ENCODE measurements at places on chromosomes 5 and 9. TPM values are rescaled to one million over a fixed set of nuclear protein-coding genes. Genes with fewer than 3 reads are reported as not detected.

GRCh38 chr5:111066261-111066938 is 5.1 kb upstream of the TSLP start:
- DNase-seq, result peak; percentile 30

GRCh38 chr5:92468295-92468694 is 1085.2 kb upstream of the ARRDC3 start:
- DNase-seq, result no peak

Gene INSL6
- not detected for total RNA-seq

Gene ARHGEF37
- total RNA-seq, result 2.6 TPM

GRCh38 chr5:132087176-132087575 is 13.6 kb downstream of the CSF2 start:
- no peak for DNase-seq

Gene MAN1B1
- 50.8 TPM for total RNA-seq

- no peak for DNase-seq
These were observed 590.7 kb downstream of the RAB3C start for GRCh38 chr5:59173578-59173977.

GRCh38 chr9:121727295-121728020 is 76.0 kb downstream of the DAB2IP start:
- peak; percentile 41 for DNase-seq

DNA sequence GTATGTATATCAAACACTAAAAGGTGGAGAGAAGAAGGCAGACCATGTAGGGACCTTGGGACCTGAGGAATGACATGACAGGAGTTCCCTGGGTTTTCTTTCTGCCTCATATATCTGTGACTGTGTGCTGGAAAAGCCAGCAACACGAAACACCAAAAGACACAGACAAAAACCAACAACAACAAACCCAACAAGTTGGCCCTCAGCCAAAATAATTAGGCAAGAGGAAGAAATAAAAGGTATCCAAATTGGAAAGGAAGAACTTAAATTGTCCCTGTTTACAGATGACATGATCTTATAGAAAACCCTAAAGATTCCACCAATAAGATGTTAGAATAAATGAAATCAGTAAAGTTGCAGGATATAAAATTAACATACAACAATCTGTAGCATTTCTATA is 21.7 kb downstream of the ABO start:
- DNase-seq, result no peak

DNA sequence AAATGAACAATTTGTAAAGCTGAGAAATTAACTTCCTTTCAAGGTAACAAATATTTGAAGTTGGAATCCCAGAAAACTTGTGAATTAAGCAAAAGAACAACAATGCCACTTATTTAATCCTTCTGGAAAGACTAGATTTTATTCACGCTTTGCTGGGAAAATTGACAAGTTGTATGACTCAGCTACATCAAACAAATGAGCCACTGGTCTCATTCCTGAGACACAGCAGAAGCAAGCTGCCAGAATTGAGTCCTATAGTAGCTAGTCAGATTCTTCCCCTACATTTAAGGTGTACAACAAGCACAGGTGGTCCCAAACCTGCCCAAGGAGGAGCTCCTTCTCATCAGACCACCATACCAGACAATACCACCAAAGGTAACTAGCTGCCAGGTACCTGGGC is 280.7 kb downstream of the SPOCK1 start:
- peak; percentile 78 for DNase-seq

DNA sequence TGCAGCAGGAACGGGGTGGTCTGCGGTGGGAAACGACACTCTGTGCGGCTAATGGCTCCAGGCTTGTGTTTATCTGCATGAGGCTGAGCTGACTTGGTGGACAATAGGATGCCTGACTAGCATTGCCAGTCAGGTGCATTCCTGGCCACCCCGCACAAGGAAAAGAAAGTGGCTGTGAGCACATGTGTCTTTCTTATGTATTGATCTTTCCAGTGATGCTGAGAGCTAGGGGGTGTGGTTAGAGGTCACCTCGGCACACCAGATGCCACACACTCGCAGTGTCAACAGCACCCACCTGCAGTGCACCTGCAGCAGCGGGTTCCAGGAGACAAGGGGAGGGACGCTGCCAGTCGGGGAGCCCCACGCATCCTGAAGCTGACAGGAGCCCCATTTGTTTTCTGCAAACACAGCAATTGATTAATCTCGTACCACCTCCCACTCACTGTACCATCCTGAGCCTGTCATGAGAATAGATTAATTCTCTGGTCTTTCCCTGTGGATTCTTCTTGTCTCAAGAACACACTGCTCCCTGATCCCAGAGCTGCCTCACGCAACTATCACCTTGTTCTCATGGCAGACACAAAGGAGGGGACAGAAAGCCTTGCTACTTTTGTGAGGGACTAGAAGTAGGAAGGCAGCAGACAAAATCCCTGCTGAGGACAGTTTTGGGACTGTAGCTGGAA is 251.7 kb upstream of the WWC1 start:
- no peak for DNase-seq

Gene SCGB3A2
- not detected for total RNA-seq

DNA sequence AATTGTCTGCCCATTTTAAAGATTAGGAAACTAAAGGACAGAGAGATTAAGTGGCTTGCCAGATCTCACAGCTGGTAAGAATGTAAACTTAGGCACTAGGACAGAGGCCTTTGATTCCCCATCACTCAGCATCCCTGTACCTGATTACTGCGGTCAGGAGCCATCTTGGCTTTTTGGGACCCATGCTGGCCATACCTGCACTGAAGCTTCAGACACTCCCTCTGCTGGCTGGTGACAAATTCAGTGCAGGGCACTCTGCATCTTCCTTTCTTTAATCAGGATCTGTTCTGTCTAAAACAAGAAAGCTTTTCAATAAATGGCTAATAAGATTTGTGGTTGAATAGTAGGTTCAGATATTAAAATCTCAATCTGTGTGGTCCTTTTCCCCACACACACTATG is 215.5 kb upstream of the RORB start:
- DNase-seq, result no peak

- DNase-seq, result peak; percentile 35
These were observed 72.7 kb upstream of the IER5L start for GRCh38 chr9:129250786-129251185.

DNA sequence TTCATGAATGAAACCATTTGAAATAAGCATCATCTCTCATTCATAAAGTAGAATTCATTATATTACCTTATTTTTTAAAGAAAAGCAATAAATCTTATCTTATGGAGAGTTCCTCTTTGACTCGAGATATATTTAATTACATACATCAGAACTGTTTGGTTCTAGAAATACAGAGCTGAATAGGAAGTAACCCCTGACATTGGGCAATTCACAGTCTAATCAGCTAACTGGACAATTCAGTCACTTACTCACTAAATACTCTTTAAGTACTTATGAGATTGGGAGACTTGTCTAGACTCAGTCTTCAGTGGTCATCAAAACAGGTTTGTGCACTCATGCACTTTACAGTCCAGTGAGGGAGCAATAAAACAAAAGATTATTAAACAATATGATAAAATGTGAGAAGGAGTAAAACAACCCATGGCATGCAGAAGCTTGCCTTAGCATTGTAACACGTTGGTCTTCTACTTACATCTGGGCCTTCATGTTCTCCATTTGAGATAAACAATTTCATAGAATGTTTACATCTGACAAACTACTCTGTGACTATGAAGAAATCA is 11.5 kb upstream of the FBXO38 start:
- no peak for DNase-seq

DNA sequence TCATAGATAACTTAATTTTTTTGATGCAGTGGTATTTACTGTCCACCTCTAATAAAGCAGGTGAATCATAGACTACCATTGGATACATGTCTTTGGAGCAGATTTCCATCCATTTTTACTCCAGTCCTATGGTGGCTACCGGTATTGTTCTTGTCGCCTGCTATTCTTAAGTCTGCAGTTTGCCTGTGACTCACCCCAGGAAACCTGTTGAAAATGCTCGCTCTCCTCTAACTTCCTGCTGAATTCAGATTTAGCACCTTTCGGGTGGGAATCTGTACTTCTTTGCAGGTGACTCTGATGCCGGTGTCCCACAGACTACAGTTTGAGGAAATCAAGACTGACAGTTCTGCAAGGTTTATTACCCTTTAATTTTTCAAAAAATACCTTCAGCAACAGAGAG is 58.8 kb upstream of the DHFR start:
- no peak for DNase-seq

DNA sequence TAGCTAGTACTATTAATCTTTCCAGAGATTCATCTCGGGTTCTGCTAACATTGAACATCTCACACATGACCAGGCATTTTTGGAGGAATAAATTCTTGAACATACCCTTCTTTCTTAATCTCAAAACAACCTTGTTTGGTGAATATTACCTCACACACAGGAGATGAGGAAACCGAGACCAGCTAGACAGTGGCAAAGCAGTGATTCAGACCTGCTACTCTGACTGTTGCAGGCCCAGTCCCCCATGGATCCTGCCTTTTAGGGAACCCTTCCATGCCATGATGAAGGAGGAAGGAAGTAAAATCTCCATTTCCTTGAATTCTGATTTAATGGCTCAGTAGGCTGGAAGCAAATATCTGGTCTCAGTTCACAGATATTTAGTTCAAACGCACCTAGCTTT is 2.6 kb downstream of the PCSK5 start:
- DNase-seq, result no peak

- DNase-seq, result no peak
These were observed 178.7 kb downstream of the PPP2R2B start for GRCh38 chr5:146699664-146700418.

DNA sequence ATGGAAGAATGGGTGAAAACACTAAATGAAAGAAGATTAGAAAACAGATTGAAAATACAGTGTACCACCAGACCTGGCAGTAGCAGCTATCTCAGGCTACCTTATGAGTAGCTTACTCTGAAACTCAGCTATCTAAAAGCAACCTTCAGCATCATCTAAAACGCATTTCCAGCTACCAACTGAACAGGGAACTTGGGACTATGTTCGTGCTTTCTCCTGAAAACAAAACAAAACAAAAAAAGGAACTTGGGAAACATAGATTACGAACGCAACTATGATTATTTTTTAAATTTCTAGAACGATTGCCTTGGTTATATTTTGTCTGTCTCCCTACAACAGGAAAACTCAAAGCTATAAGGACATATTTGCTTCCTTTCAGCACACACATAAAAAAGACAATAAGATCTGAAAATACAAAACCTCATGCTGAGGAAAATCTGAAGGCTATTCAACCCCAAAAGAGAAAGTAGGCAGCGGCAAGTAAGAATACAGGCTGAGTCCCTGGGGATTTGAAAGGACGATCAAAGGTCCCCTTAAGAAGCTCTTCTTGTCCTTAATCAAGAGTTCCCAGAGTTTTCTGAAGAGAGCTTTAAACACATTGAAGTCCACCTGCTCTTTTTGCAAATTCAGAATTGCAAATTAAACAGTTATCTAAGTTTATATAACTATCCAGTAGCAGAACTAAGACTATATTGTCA is 53.4 kb downstream of the OR2K2 start:
- DNase-seq, result no peak

DNA sequence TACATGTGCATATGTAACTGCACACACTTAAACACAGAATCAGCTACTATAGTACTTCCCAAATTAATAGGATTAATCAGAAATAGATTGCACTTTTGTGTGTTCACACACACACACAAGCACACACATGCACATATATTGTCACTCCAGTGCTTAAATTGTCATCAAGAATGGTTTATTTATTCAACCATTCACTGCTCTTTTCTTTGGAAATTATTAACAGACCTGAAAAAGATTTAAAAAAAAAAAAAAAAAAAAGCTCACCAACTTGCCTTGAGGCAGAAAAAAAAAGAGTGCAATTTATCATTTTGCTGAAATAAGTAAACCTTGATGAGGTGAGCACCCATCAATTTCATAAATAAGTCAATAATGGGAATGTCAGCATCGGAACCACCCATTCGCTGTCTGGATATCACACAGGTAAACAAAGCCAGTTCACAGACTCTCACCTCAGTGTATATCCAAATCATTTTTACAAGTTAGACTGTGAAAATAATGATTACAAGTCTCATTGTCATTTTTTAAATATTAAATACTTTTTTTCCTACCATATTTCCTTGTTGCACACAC is 562.8 kb downstream of the BNC2 start:
- no peak for DNase-seq

Gene MPDZ
- total RNA-seq, result 41.0 TPM

- no peak for DNase-seq
These were observed 41.9 kb downstream of the NIM1K start for GRCh38 chr5:43233946-43234345.

DNA sequence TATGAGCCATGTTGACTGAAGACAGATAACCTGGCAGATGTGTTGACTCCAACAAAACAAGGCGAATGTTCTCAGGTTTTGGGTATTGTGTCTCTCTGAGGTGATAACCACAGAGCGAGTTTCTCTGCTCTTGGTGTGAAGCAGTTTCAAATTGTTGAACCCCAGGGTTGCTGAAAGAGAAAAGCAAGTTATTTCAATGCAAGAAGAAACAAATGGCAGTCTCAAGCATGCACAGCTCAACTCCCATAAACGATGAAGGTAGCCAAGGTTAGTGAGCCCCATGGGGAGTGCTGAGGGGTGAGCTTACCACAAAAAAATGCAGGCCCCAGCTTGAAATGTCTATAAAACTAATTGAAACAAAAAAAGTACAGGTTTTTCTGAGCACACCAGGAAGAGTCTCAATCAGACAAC is 220.8 kb upstream of the DAPK1 start:
- peak; percentile 42 for DNase-seq

Gene TNC
- 8.3 TPM for total RNA-seq

Gene EHMT1
- 41.8 TPM for total RNA-seq
